ENCODE measurements at places on chromosomes 11 and 22. TPM values are rescaled to one million over a fixed set of nuclear protein-coding genes. Genes with fewer than 3 reads are reported as not detected.

The MMP10 gene
- total RNA-seq, result 26.0 TPM

DNA sequence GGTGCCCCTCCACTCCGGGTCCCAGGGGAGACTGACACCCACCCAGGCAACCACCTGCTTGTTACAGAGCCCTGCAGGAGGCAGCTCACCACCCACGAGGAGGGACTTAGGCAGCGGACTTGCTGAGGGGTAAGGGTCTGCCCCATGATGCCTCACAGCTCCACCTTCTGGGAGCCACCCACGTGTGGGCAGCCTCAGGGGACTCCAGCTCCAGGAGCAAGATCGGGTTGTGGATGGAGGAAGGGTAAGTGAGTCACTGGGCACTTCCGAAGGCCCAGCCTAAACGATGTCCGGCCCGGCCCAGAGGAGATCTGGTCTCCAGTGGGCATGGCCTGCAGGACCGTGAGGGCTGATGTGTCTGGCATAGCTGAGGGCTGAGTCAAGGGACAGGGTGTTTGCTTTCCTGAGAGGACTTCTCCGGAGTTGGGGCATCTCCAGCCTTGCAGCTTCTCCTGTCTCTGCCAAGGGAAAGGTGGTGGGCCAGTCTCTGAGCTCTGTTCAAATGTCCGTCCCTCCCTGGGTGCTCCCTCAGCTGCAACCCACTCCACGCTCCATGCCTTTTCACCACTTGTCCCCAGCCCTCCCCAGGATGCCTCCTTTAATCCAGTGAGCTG is 32.3 kb upstream of the P2RY2 start:
- DNase-seq, result no peak

GRCh38 chr22:39148727-39149535 is 3.5 kb downstream of the CBX7 start:
- DNase-seq, result no peak

The GAL3ST1 gene
- not detected for total RNA-seq

DNA sequence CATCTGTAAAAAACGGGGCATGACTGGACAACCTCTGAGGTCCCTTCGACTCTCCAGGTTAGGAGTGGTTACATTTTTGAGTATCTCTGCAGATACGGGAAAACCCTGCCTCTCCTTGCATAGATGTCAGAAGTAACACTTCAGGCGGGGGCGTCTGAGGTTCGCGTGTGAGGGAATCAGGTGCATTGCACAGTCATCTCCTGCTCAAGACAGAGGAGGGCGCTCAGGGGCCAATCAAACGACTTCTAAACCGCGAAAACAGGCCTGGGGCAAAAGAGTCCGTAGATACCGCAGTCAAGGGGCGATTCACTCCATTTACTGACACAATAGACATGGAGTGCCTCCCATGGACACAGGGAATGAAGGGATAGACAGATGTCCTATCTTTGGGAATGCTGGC is 31.7 kb downstream of the KIRREL3 start:
- DNase-seq, result no peak

GRCh38 chr22:19663286-19663815 is 51.0 kb upstream of the SEPTIN5 start:
- DNase-seq, result peak; percentile 76

GRCh38 chr11:113481672-113482071 is 6.5 kb upstream of the DRD2 start:
- DNase-seq, result peak; percentile 19

GRCh38 chr11:69002570-69003231 is 10.3 kb downstream of the MRGPRF start:
- no peak for DNase-seq

The MMP8 gene
- total RNA-seq, result 1.4 TPM

DNA sequence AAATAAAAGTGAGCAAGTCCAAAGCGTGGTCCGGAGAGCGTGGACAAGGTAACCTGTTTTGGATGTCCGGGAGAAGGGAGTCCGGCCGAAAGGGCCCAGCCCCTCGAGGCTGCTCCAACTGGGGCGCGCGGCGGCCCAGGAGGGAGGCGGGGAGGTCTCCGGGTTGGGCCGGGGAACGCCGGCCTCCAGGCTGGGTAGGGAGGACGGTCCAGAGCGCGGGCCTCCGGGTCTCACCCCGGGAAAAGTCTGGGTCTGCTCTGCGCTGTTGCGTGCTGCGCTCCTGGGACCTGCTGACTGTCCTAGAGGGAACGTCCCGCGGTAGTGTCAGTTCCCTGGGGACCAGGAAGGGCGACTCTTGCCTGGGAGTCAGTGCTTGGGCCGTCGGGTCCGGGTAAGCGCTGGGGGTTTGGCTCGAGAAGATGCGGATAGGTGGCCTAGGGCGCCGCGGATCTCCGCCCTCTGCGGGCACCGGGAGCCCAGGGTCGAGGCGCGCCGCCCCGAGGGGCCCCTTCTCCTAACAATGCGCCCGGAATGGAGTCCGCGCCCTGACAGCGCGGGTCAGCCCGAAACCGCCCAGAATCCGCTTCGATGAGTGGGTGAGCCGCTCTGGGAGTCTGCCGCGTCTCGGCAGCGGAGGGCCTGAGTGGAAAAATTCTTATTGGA is 988 bp upstream of the FLI1 start:
- DNase-seq, result no peak

The BDNF gene
- 15.4 TPM for total RNA-seq

GRCh38 chr22:23236026-23236425 is 55.7 kb downstream of the BCR start:
- no peak for DNase-seq

The CDC45 gene
- 0.96 TPM for total RNA-seq

Data from umbilical cord (tissue), 2 donors.